ENCODE measurements at places on chromosomes 6 and 20.

GRCh38 chr6:136284909-136285308 lies 4.7 kb downstream of the BCLAF1 start:
- no peak for DNase-seq

DNA sequence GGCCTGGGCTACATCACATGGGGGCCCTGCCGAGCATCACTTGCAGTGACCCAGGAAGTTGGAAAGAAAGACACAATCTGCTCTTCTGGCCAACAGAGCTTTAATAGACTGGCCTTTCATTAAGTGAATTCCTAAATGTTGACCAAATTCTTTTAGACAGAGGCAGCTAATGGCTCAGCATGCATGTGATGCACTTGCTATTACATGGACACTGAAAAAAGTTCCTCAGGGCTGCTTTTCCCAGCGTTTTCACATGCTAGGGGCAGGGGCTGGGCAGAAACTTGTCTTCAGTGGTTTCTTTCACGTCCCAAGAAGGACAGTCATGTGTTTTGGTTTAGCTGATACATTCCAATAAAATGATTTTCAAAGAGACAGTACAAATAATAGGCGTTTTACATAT lies 651.0 kb upstream of the SLC35B3 start:
- DNase-seq = no peak

DNA sequence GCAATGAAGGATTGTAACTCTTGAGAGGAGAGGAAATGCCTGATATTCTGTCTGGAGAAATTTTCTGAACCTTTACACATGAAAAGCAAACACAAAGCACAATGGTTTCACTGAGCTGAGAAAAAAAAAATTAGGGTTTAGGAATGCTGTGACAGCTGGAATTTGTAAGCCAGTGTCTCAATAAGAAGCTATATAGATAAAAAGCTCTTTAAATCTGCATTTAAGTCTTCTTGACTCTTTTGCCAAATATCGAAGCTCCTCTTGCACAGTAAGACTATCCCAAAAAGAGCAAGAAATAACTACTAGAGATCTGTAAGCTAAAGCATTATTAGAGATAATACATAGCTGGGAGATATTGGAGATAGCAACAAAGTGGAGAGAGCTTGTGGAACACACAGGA lies 1334.0 kb upstream of the CITED2 start:
- no peak for DNase-seq

DNA sequence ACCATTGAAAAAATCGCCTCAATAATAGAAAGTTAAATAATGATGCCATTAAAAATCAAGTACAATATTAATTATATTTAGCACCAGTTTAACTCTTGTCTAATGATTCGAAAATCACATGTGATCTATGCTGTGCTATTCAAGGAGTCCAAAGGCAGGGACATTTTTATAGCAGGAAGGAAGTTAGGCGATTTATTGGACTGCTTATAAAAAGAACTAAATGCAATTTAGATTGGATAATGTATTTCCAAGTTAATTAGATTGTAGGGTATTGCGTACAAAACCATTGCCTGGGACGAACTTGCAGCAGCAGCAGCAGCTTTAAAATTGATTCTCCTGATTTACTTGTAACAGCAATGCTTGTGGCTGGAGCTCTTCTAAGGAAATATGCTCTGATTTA lies 87.4 kb upstream of the TMEM181 start:
- no peak for DNase-seq

- no peak for DNase-seq
Measured at GRCh38 chr6:28506807-28507475, 8.7 kb downstream of the GPX6 start.

GRCh38 chr20:10579942-10580341 lies 93.9 kb downstream of the JAG1 start:
- DNase-seq = no peak

DNA sequence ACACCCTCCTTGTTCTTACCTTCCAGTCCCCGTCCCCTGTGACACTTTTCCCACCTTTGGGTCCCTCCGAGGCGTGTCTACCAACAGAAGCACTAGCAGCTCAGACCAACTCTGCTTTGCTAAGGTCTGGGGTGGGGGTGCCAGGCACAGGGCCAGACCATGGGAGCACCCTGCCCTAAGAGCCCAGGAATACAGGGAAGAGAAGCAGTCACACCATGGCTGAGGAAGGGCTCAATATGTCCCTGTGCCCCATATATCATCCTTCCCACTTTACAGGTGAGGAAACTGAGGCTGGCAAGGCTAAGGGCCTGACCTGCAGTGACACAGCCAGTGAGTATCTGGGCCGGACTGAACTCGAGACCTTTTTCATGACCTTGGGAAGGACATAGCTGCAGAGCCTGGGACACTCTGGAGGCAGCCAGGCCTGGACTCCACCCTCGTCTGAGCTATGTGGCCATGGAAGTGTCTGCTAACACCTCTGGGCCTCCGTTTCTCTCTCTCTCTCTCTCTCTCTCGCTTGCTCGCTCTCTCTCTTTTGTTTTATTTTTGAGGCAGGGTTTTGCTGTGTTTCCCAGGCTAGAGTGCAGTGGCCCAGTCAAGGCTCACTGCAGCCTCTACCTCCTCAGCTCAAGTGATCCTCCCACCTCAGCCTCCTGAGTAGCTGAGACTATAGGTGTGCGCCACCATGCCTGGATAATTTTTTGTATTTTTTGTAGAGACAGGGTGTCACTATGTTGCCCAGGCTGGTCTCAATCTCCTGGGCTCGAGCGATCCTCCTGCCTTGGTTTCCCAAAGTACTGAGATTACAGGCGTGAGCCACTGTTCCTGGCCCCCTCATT lies 156.7 kb downstream of the GRM4 start:
- DNase-seq = no peak

Data from COR-L47 (cell line).